ENCODE measurements at places on chromosomes 1 and 21. TPM values are rescaled to one million over a fixed set of nuclear protein-coding genes. Genes with fewer than 3 reads are reported as not detected.

Gene GOLT1A
- total RNA-seq, result not detected

Gene MX2
- total RNA-seq, result 58.6 TPM

Gene AMY1A
- total RNA-seq, result not detected

Gene TMCO2
- total RNA-seq, result not detected

Gene FABP3
- total RNA-seq, result not detected

Gene SPRR2B
- total RNA-seq, result not detected

Gene TTC13
- total RNA-seq, result 34.2 TPM
